ENCODE measurements at places on chromosomes 11 and 22. TPM values are rescaled to one million over a fixed set of nuclear protein-coding genes. Genes with fewer than 3 reads are reported as not detected.

GRCh38 chr11:70397983-70398833 is at the start of gene CTTN:
CTTN (plus strand) TSS chr11:70398529; CDS start chr11:70407298, 8,769 bp downstream.
- peak; percentile 74 for DNase-seq

Gene MRGPRF
- total RNA-seq, result not detected

GRCh38 chr11:133409799-133410198 is 122.5 kb downstream of the OPCML start:
- DNase-seq, result no peak

- DNase-seq, result peak; percentile 79
Measured at GRCh38 chr11:47408598-47409439, 429 bp downstream of the SLC39A13 start.

- no peak for DNase-seq
Measured at GRCh38 chr11:76244316-76244851, 38.1 kb upstream of the WNT11 start.

- DNase-seq, result no peak
Measured at GRCh38 chr11:96235751-96236150, 107.2 kb downstream of the MAML2 start.

- peak; percentile 10 for DNase-seq
Measured at GRCh38 chr11:22044126-22044525, 148.8 kb upstream of the ANO5 start.

Gene TEX12
- 0.94 TPM for total RNA-seq

Gene MRGPRX3
- 0.93 TPM for total RNA-seq

Gene UBQLNL
- total RNA-seq, result not detected

DNA sequence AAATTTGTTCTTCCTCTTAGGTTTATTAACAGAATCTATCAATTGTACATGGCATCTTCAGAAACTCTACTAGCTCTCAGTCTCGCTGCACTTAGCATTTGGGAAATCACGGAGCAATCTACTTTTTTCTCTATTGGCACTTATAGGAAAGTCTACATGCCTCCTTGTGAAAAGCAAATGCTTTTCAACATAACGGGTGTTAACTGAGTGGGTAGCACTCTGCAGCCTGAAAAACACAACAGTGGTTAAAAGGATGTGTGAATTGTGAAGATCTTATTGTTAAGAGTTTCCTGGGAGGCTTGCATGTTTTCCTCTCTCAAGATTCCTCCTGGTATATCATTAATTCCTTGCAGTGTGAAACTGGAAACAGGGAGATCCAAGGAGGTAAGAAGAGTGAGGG is 204.2 kb upstream of the SESN3 start:
- no peak for DNase-seq

GRCh38 chr11:85974122-85974521 is 94.8 kb downstream of the PICALM start:
- DNase-seq, result no peak

- no peak for DNase-seq
Measured at GRCh38 chr11:125180413-125181305, 16.1 kb downstream of the PKNOX2 start.

DNA sequence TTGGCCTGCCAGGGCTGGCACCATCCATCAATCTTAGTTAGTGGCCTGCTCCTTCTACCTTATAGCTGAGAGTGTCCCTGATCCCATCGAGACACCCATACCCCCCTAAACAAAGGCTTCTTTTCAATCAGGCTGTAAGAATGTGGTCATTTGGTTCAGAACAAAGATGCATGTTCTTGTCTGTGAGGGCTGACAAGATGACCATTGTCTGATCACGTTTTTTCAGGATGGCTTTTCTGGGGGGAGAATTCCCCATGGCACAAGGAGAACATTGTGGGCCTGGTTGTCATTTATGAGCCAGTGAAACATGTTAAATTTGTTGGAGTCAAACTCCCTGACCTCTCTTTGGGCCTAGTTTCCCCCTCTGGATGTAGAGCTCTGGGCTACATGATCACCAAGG is 160.4 kb downstream of the INSC start:
- no peak for DNase-seq

DNA sequence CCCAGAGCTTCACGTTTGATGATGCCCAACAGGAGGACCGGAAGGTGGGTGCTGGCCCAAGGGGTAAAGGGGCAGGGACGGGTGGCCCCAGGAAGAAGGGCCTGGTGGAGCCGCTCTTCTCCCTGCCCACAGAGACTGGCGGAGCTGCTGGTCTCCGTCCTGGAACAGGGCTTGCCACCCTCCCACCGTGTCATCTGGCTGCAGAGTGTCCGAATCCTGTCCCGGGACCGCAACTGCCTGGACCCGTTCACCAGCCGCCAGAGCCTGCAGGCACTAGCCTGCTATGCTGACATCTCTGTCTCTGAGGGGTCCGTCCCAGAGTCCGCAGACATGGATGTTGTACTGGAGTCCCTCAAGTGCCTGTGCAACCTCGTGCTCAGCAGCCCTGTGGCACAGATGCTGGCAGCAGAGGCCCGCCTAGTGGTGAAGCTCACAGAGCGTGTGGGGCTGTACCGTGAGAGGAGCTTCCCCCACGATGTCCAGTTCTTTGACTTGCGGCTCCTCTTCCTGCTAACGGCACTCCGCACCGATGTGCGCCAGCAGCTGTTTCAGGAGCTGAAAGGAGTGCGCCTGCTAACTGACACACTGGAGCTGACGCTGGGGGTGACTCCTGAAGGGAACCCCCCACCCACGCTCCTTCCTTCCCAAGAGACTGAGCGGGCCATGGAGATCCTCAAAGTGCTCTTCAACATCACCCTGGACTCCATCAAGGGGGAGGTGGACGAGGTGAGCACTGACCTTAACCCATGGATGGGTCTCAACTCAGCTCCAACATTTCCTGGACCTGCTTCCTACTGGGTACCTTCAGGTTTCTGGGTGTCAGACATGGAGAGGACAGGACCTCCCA is 2.0 kb downstream of the RIC8A start:
- DNase-seq, result peak; percentile 17

DNA sequence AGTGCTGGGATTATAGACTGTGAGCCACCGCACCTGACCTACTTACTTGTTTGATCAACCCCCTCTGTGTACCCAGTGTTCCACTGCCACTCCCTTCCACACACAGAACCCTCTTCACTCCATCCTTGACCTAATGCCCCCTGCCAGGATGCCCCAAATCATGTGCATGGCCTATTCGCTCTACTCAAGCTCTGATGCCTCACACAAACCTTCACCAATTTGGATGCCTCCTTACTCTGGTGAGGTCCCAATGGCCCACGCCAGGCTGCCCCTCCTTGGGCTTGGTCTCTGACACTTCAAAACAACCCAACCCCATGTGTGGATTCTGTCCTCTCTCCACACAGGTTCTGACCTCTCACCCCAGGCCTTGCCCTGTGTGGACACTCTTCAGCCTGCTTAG is 9.4 kb upstream of the PSMC3 start:
- no peak for DNase-seq

DNA sequence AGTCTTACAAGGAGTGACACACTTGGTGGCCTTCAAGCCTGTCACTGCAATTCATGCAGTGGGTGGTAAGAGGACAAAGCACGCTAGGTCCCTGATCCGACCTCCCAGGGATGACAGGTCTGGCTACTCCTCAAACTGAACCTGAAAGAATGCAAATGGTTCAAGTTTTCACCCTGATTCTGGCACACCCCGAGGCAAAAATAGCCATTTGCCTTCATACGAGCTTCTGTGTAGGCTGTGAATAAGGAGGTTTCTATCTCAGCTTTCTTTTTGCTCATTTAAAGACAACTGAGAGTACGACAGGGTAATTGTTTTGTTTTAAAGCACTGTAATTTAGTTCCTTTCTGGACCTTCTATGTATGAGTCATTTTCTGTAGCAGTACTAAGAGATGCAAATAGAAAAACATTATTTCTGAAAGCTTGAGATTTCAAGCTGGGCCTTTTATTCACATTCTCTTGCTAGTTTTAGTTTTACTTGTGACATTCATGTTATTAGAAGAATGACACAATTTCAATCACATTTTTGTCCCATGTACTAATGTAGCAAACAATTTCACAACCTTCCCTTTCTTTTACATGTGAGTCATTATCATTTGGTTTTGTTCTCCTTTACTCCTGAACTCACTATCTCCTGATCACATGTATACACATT is 56.6 kb upstream of the FDX1 start:
- DNase-seq, result peak; percentile 37

- no peak for DNase-seq
Measured at GRCh38 chr22:50699756-50700386, 27.2 kb downstream of the SHANK3 start.

DNA sequence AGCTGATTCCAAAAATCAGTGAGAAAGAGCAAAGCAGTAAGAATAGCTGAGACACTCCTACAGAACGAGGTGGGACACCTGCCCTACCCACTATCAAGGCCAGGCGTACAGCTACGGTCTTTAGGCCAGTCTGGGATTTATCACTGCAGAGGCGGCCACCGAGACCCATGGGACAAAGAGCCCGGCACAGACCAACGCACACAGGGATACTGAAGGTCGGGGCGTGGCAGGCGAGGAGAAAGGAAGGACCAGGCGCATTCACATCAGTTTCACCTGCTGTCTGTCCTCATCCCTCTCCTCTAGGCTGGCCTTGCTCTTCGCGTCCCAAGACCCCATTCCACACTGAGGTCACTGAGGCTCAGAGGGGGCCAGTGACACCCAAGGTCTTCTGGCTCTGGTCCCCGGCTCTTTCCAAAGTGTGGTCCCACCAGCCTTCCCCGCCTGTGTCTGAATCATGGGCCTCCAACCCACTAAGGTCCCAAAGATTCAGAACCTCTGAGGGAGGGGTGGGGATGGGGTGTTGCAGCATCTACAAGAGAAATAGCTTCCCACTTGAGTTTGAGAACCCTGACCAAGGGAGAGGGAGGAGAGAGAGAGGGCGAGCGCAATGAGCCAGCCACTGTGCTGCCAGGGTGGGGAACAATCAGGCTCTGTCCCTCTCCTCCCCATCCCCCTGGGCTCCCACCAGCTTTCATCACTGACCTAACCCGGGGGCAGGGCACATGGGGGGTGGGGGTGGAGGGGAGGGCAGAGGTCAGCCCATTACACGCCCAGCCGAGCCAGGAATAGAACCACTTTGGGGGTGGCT is 7.2 kb upstream of the PICK1 start:
- no peak for DNase-seq

GRCh38 chr11:59145534-59145933 is 2.9 kb downstream of the FAM111A start:
- DNase-seq, result no peak

All from HT1080 (cell line).